ENCODE measurements at places on chromosomes 5 and 9. TPM values are rescaled to one million over a fixed set of nuclear protein-coding genes. Genes with fewer than 3 reads are reported as not detected.

- DNase-seq: no peak
Observed at GRCh38 chr5:137115152-137115551, 384.0 kb downstream of the SPOCK1 start.

DNA sequence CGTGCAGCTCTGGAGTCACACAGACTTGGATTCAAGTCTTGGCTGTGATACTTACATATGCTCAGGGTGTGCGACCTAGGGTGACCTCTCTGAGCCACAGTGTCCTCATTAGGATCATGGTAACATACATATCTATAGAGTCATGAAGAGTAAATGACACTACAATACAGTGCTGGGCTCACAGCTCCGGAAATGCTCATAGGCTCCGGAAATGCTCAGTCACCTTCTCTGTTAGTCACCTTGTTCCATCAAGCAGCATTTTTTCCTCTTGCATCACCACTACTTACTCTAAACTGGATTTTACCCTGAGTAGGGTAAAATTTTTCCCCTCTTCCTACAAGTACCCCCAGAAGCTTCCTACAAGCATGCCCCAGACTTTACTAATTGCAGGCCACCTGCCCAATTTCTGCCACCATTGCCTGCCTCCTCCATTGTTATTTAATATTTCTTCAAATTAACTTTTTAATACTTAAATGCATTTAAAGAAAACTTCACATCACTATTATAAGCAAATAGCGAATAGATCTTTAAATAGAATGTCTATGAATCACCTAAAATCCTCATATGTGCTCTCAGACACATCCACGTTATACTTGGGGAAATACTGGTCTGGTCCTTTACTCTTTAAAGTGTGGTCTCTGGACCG, 147.6 kb upstream of the SPRY4 start:
- DNase-seq: no peak

GRCh38 chr5:68720884-68721610, 372.8 kb upstream of the SLC30A5 start:
- no peak for DNase-seq

- no peak for DNase-seq
Observed at GRCh38 chr9:94922691-94923107, 196.2 kb downstream of the AOPEP start.

DNA sequence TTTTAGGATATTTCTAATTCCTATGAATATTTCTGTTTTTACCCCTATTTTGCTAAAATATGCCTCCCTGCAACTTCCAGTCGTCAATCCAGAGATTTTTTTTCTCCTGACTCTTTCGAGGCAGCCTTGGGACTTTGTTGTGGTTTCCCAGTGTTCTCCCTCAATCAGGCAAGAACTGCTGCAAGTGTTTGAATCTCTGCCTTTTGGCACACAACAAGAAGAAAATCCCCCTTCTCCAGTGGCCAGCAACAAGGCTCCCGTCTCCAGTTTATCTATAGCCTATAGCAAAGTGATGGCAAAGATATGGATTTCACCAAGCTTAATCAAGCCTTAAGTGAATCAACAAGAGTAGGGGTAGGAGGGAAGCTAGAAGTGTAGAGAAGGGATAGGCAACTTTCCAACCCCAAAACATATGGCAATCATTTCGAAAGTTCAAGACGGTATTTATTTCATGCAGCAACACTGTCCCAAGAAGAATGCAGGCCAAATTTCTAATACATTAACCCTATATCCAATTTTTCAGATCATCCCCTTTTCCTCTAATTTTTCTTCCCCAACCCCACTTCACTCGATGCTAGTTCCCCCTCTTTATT, 37.7 kb upstream of the PAPPA start:
- no peak for DNase-seq

GRCh38 chr5:29543501-29543900, 1650.0 kb upstream of the CDH6 start:
- DNase-seq: no peak

- DNase-seq: no peak
Observed at GRCh38 chr5:17413691-17414090, 84.3 kb upstream of the TAF11L2 start.

- no peak for DNase-seq
Observed at GRCh38 chr5:1321576-1321975, 23.3 kb downstream of the CLPTM1L start.

- DNase-seq: no peak
Observed at GRCh38 chr5:110727025-110727314, 499 bp upstream of the TMEM232 start.

- DNase-seq: no peak
Observed at GRCh38 chr9:111627260-111627963, 3.7 kb upstream of the DNAJC25 start.

DNA sequence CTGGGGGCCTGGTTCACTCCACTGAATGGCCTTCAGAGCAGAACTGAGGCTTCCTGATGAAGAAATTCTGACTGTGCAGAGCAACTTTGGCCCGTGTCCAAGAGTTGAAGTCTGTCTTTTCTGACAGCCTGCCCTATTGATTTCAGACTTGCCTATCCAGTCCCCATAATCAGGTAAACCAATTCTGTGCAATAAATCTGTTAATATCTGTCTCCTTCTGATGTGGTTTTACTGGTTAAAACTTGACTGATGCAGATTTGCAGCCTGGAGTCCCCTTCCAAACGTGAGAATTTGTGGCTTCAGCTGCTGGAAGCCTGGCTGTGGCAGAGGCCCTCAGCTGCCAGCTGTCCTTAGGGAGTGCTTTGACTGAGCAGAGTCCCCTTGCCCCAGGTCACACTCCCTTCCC, 283.9 kb upstream of the ANKRD55 start:
- DNase-seq: peak; percentile 32

DNA sequence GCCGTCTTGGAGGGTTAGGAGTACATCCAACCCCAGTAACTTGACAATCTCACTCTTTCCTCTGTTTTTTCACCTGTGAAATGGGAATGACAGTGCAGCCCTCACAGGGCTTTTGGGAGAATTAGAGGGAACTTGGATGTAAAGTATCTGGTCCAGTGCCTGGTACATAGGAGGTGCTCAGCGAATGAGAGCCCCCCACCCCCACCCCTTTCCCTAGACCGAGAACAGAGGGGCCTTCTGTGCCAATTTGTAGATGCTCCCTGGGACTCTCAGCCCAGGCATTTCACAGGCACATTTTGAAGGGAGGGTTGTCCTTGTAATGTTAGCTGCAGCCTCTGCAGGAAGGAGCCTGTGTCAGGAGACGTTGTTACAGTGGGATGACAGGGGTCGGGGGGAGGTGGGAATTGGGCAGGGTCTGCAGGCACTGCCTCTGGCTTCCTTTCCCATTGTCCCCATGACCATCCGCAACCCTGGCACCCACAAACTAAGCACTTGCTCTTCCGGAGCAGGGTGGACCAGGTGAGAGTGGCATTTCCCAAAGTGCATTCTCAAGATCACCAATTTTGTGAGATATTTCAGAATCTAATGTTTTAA, 47.0 kb downstream of the AMBP start:
- DNase-seq: no peak

GRCh38 chr5:51556833-51557232, 173.6 kb downstream of the ISL1 start:
- DNase-seq: no peak

- DNase-seq: no peak
Observed at GRCh38 chr5:127112347-127112864, 39.1 kb upstream of the C5orf63 start.

DNA sequence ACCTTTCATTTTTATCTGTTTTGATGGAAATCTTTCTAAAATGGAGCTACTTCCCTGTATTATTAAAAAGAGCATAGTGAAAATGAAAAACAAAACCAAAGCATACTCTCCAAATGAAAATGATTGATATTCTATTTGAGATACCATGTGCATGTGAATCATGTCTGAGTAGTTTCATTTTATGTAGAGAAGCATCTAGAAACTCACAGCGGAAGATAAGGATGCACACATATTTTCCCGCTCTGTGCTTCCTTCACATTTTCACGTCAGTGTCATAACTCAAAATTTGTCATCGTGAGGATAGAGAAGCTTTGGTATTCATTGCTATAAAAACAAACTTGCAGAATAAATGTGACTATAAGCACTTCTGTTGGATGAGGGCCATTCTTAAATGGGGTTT, 34.0 kb upstream of the CLINT1 start:
- DNase-seq: no peak

GRCh38 chr5:170751631-170752030, 31.9 kb upstream of the GABRP start:
- DNase-seq: no peak

DNA sequence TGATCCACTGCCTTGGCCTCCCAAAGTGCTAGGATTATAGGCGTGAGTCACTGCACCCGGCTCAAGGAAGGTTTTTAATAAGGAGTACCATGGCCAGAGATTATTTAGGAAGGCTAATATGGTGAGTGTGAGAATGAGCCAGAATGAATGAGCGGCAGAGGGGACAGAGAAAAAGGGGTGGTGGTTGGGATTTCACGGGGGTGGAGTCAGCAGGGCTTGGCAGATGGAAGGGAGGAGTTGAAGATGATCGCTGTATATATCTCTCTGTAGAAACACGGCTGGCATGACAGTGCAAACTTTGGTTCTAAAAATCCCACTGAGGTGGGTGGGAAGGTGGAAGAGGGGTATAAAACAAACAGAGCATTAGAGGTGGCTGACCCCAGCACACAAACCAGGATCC, 176.7 kb upstream of the TBC1D2 start:
- DNase-seq: no peak

- DNase-seq: no peak
Observed at GRCh38 chr5:80251636-80252035, 4.2 kb downstream of the SERINC5 start.

DNA sequence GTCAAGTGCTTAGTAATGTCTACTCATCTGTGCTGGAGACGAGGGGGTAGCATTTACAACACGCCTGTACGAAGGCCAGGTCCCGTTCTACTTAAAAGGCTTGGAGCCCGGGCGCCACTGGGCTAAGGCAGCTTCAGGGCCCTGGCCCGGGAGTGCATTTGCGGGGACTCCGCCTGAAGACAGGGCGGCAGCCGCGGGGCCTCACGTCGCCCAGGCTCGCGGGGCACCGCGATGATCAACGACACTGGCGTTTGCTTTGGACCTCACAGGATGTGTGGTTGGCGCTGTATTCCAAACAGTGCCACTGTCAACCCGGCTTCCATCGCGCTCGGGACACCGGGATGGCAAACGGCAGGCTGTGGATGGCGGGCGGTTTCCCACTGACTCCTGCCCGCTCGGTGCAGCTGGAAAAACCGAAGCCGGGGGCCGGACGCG, 1.1 kb upstream of the TENT4A start:
- DNase-seq: peak; percentile 76

DNA sequence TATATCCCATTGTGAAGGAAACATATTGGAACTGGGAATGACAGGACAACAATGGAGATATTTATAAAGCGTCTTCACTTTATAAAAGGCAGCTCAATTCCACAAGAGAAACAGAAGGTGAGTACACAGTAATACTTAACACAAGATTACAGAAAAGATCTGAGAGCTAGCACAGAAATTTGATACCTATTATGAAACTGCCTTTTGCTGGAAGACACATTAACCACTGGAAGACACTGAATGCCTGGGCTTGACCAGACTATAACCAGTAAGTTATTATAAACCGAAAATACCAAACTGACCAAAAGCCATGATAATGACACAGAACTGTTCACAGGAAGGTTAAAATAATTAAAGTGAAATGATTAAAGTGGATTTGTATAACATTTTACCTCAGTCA, 195.4 kb downstream of the NR2F1-AS1 start:
- DNase-seq: no peak

Gene BBLN
- 33.7 TPM for total RNA-seq

Gene XPA
- total RNA-seq: 14.6 TPM

Gene BHMT
- 0.60 TPM for total RNA-seq

Gene FSD1L
- total RNA-seq: 9.9 TPM

Data from mucosa of descending colon (tissue), 3 donors.